ENCODE measurements at places on chromosomes 6 and 20. TPM values are rescaled to one million over a fixed set of nuclear protein-coding genes. Genes with fewer than 3 reads are reported as not detected.

DNA sequence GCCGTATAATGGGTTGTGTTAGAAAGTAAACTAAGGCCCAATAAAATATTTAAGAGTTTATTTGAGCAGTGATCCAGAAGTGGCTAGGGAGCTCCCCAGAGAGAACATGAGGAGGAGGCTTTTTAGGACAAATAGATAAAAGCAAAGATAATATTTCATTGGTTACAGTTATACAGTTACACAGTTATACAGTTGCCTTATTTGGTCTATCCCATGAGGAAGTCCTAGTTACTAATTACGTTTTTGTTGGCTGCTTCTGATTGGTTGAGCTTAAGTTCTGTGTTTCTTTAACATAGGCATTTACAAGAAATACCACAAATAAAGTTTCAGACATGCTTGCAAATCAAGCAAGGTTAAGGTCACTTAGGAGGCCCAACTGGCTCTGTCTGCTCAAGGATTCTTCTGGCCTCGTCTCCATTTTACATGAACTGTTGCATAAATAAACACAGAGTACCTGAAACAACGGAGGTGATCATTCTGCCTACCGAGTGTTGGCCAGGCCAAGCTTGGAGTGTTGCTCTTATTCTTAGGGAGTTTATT, 7.0 kb downstream of the UBD start:
- peak; percentile 69 for DNase-seq

DNA sequence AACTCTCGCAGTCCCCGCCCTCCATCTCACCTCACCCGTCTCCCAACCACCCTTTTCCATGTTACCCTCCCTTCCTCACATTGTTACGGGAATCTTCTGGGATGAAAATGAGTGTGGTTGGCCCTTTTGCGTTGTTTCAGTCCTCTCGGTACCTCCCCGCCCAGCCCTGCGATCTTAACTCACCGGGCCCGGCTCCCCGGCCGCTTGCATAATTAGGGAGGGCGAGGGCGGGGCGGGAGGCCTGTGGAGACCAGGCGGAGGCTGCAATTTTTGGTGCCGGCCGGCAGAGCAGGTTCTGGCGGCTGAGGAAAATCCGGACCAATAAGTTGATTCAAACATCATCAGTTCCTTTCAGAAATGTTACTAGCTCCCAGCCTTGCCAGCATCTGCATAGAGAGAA, 25.2 kb downstream of the TFAP2B start:
- DNase-seq = no peak

GRCh38 chr6:85405175-85405852, 44.6 kb upstream of the NT5E start:
- peak; percentile 86 for DNase-seq

Gene CTNNBL1
- total RNA-seq = 54.4 TPM

- no peak for DNase-seq
Observed at GRCh38 chr6:34544776-34545471, 11.2 kb downstream of the SPDEF start.
